ENCODE measurements at places on chromosomes 5 and 9.

GRCh38 chr9:113219969-113220368, 1.1 kb downstream of the FKBP15 start:
- DNase-seq, result no peak

GRCh38 chr5:109080896-109081295, 328.9 kb downstream of the PJA2 start:
- DNase-seq, result no peak

DNA sequence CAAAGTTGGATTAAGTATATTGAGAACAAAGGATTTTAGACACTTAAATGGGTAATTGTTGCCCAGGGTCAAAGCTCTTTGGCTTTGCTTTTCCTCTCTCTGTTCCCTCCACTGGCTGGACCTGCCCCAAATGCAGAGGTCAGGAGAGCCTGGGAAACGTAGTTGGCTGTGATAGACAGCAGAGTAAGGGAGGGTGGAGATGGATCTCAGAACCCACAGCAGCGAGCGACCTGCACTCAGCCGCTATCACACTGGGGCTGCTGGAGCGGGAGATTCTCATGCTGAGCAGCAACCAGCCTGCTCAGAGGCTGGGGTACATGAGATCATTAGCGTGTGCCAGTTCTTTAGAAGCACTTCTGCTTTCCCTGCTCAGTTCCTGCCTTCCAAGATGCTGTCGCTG, 71.8 kb upstream of the TTC23L start:
- no peak for DNase-seq

DNA sequence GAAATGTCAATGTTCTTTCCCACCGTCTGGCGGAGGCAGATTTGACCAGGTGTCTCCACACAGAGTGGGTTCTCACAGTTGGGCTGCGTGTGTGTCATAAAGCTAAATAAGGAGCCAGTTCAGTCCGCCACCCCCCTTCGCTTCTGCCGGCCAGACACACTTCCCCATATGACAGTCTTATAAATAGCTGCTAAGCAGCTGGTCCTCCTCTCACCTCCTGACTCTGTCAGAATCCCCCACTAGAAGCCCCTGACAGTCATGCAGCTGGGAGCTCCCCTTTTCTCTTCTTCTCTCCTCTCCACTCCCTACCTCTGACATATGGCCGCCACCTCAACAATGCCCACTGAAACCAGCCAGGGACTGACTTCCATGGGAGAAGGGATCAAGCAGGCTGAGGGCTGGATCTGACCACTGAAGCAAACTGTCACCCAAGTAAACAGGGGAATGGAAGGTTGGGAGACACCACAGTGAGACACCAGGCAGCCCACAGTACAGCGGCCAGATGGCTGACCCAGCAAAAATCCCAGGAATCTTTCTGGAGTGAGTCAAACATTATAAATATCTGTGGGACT, 141.9 kb upstream of the EFNA5 start:
- DNase-seq, result no peak

GRCh38 chr5:33324667-33325307, 116.0 kb upstream of the TARS1 start:
- DNase-seq, result no peak

- DNase-seq, result no peak
Measured at GRCh38 chr5:111597491-111597890, 85.2 kb upstream of the STARD4 start.

DNA sequence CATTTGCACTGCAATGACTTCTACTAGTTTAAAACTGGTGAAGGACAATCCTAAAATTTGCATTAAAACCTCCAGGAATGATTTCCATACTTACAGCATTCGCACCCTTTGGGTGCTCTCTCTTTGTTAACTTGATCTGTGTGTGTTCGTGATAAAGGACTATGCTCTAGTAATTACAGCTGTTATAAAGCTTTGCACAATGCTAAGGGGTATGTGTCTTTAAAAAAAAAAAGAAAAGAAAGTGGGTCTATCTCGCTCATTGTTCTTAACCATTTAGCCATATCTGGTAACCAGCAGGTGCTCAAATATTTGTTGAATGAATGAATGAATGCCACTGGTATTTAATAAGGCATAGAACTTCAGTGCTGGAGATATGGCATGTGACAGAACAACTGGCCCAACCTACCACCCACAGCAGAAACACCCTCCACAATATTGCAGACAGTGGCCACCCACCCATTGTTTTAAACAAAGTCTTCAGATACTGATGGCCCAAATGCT, 8.7 kb downstream of the TRIM36 start:
- peak; percentile 76 for DNase-seq

DNA sequence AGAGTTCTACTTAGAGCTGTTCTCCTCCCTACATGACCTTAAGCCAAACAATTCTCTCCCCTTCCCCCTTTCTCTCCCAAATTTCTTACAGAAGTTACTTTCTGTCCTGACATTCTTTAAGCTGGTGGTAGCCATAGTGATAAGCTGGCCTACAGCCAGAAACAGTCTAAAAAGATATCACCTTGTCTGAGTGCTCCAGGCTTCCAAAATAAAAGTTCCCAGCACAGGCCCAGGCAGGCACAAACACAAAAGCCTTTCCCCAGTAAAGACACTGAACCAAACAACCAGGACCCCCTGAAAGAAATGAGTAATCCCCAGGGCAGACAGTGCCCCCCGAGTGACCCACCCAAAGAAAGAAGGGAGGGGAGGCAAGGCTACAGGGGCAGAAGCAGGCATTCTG, 19.2 kb downstream of the SIL1 start:
- DNase-seq, result peak; percentile 78

- DNase-seq, result peak; percentile 52
Measured at GRCh38 chr9:81389569-81389993, 299.8 kb downstream of the TLE1 start.

- peak; percentile 85 for DNase-seq
Measured at GRCh38 chr9:34986540-34987047, 3.0 kb upstream of the DNAJB5 start.

- DNase-seq, result no peak
Measured at GRCh38 chr9:112551641-112552040, 65.0 kb downstream of the KIAA1958 start.

DNA sequence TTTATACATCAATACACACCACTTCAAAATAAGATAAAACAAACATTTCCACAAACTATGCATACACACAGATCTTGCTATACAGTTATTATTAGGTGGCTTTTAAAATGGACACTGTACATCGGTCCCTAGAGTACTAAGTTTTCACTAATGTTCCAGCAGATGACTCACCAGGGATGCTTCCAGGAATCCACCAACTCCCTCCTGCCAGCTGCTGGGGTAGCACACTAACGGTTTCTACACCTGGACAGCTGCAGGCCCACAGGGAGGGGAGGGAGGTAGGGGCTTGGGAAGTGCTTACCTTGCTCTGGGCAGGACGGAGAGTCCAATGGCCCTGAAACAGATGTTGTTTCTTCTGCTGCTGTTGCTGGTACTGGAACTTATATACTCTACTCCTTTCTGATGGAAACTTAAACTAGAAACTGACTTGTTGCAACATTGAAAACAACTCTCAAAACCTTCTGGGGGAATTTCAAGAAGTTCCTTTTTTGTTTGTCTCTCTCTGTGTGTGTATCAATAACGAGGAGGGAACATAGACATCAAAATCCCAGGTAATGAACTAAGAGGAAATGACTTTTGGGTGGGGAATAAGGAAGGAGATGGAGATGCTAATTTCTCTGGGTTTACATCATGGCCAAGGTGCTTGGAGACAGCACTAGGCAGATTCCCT, at the start of gene IL12B:
Gene IL12B (minus strand): TSS at position 357 of the 670 bp plus-strand sequence. CDS start 3,705 bp downstream, outside the sequence.
- DNase-seq, result no peak

DNA sequence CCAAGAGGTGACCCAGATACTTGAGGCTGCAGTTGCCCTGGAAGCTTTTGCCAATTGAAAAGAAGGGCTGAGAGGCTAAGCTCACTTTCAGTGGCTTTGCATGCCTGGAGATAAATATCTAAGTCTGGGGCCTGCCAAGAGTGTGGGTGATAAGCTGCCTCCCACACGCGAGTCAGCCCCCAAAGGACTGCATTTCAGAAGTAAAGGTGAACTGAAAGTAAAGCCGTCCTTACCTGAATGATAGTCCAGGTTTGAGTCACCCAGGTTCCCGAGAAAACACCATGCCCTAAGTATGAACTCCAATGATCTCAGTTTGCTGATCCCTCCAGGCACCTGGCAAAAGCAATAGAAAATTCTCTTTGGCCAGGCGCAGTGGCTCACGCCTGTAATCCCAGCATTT, 22.5 kb upstream of the N4BP3 start:
- DNase-seq, result no peak

GRCh38 chr5:71905834-71906711, 187.0 kb downstream of the CARTPT start:
- peak; percentile 100 for DNase-seq

DNA sequence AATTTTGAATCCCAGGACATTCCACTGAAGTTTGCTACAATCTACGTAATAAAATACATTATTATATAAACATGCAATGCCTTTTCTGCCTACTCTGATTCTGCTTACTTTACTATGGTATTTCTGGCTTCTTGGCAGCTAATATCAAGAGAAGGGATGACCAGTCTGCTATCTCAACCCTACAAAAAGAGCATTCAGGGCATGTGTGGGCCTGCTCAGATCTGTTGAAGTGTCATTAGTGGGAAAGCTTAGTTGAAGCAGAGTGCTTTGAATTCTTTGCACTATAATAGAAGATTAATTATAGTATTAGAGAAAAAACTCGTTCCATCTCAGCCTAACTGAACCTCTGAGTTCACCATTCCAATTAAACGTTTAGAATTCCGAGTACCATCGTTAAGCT, 339.5 kb upstream of the ISL1 start:
- peak; percentile 93 for DNase-seq

GRCh38 chr5:126998895-126999570, 31.3 kb downstream of the MARCHF3 start:
- DNase-seq, result peak; percentile 99

- peak; percentile 68 for DNase-seq
Measured at GRCh38 chr5:123371575-123372179, 51.5 kb downstream of the CEP120 start.

DNA sequence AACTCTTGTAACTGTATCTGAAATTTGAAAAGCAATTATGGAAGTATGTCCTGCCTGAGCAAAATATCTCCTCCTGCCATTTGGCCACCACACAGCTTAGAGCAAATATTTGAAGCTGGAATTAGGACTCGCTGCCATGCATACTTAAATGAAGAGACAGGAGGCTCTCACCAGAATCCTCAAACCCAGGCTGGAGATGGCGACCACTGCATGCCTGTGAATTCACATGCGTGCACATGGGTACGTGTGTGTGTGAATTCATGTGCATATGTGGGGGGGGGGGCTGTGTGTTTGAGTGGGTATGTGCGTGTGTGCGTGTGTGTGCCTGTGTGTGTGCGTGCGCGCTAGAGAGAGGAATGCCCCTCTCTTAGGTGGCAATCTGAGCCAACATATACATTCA, 84.1 kb upstream of the IRX1 start:
- no peak for DNase-seq

GRCh38 chr9:91948597-91949391, 1.2 kb downstream of the ROR2 start:
- peak; percentile 81 for DNase-seq

DNA sequence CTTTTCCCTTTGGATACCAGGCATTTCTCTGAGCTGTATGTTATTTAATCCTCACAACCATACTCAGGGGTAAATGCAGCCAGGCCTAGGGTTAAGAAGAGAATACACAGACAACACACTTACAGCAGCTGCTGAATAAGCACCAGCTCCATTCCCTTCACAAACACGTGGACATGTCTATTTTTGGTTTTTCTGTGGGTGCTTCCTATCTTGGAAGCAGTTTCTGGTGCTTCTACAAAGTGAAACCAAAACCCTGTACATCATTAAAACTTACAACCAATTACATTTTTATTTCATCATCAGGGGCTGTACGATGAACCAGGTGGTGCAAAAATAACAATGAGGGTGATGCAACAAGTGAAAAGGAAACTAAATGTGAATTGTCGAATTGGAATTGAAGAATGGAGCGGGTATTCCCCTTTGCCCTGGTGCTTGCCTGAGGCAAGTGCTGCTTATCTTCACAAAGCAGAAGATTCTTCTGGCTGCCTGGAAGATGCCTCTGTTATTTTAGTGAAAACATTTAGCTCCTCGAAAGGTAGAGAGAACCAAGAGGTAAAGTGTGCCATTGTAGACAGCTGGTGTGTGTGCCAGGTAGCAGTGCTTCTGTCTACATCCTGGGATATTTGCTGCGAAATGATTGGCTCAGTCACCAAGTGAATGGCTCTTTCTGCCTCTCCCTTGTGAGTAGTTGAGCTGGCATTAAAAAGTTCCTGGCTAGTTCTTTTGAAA, 18.6 kb upstream of the IFNB1 start:
- peak; percentile 49 for DNase-seq

DNA sequence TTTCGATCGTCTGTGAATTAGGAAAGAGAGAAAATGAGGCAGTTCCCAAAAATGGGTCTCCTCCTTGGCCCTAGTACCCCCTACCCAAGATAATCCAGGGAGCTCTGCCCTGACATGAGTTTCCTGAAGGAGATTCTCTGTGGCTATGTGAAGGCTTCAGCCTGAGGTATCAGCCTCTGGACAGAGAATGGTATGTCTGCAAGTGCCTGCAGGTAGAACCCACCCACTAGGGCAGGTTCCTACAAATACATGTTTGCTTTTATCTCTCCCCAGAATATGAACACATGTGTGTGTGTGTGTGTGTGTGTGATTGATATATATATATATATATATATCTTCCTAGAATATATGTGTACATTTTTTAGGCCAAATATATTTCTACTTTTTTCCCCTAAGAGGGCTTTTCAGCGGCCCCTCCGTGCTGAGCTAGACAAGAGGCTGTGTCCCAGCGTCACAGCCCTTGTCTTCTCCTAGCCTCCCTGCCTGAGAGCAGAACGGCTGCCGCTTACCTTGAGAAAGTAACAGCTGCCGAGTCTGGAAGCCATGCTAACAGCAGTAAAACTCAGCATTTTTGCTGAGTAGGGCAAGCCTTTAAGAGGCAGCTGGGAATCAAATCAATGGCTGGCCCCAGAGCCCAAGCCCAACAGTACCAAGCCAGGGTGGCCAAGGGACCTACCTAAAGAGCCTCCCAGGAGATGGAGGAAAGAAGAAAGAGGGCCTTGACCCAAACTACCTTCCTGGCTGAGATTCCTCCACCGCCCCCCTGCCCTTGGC, 2.1 kb downstream of the BRINP1 start:
- DNase-seq, result peak; percentile 36

DNA sequence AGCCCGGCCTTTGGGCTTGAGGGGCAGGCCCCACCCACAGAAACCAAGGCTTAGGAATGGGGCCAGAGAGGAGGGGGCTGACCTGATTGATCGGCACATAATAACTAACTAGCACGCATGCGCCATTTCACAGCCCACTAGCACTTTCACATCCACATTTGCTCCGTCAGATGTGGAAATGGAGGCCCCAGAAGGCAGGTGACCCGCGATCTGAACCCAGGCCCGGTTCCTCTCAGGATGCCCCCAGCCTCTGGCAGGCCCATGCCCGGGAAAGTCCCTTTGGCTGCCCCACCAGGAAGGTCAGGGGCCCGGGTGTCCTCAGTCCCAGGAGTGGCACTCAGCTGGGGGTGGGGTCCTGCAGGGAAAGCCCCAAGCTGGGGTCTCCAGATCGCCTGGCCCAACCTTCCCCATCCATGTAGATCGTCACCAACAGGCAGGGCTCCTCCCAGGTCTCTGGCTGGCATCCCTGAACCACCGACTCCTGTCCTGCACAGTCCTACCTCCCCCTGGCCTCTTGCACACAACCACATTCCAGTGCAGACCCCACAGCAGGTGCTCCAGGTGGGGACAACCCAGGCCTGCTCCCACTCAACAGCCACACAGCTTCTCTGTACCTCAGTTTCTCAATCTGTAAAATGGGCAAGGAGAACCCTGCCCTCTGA, 46.7 kb downstream of the VAV2 start:
- no peak for DNase-seq

- no peak for DNase-seq
Measured at GRCh38 chr9:70462300-70462699, 47.8 kb upstream of the KLF9 start.

GRCh38 chr5:92401-93220, 643 bp downstream of the PLEKHG4B start:
- DNase-seq, result peak; percentile 57

All from NCI-H69 (cell line).